Large intestine (tissue), 12 donors: ENCODE measurements at places on chromosomes 6 and 20. TPM values are rescaled to one million over a fixed set of nuclear protein-coding genes. Genes with fewer than 3 reads are reported as not detected.
A peak's percentile ranks its signal among the peaks of the same experiment; 100 is the strongest.

DNA sequence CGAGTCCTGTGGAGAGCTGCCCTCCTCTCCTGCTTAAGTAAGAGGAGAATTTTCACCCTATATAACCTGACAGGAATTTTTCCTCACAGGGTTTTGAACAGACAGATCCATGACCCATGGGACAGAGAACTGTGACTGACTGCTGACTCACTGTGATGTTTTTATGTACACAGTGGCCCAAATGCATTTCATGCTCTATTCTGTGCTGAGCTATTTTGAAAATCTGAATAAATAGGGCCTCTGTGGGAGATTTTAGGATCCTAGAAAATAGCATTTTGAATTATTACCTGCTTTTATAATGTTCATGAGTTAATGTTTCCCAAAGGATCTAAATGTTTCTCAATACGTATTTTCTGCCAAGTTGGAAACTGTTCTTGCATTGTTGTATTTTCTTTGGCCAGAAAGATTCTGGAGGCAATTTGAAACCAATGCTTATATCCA, 577.4 kb downstream of the HTR1B start:
- DNase-seq, result no peak

The WFDC5 gene
- not detected for polyA plus RNA-seq

The MLIP gene
- polyA plus RNA-seq, result 0.66 TPM

DNA sequence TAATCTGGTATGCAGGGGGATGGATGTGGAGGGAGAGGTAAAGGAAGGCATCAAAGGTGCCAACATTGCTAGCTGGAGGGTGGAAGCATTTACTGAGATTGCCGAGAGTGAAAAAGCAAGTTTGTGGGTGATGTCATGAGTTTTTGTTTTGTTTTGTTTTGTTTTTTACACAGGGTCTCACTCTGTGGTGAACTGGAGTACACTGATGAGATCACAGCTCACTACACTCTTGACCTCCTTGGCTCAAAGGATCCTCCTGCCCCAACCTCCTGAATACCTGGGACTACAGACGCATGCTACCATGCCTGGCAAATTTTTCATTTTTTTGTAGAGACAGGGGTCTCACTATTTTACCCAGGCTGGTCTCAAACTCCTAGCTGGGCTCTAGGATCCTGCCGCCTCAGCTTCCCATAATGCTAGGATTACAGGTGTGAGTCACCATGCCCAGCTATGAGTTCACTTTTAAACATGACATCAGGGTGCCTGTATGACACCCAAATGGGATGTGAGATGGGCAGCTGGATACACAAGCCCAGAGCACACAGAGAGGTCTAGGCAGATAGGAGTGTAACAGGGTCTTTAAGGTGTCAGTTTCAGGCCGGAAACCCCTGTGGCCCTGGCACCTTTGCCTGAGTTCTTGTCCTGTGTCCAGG, 35.1 kb upstream of the HMGA1 start:
- no peak for DNase-seq

- DNase-seq, result no peak
Measured at GRCh38 chr20:34675561-34675960, 1.3 kb downstream of the PIGU start.

DNA sequence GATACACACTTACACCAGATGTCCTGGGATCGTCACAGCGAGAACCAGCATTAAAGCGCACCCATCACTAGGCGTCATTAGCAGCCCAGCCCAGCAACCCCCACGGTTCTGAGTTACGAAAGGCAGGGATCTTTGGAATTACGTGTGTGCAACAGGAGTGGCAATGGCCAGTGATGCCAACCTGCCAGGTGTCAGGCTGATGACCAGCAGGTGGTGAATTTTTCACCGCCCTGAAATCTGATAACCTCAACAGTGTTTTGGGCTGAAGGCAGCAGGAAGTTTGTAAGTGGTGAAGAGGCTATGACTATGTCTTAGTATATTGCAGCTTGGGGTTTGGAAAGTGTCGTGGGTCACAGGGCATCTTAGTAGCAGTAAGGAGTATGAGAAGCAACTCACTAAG, 166.1 kb downstream of the TMEM242 start:
- DNase-seq, result no peak

DNA sequence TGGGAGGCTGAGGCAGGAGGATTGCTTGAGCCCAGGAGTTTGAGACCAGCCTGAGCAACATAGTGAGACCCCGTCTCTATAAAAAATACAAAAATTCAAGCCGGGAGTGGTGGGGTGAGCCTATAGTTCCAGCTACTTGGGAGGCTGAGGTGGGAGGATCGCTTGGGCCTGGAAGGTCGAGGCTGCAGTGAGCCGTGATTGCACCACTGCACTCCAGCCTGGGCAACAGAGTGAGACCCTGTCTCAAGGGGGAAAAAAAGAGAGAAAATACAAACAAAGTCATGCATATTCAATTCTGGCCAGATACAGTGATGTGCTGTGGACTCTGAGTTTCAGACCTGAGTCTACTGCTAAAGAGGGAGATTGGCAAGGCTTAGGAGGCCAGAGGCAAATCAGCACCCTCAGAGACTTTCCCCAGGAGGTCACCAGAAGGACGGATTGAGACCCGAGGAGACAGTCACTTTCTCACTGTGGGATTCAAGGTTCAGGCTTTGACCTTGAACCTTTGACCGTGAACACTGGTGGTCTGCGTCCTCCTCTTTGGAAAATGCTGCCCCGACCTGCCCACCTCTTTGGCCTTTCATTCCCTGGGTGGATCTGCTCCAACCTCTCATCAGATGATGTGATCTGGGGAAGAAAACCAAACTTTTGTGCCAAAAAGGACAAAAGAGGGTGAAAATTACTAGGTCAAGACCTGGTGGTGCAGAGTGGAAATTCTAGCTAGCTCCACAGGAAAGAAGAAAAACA, 31.2 kb downstream of the TGM2 start:
- no peak for DNase-seq

DNA sequence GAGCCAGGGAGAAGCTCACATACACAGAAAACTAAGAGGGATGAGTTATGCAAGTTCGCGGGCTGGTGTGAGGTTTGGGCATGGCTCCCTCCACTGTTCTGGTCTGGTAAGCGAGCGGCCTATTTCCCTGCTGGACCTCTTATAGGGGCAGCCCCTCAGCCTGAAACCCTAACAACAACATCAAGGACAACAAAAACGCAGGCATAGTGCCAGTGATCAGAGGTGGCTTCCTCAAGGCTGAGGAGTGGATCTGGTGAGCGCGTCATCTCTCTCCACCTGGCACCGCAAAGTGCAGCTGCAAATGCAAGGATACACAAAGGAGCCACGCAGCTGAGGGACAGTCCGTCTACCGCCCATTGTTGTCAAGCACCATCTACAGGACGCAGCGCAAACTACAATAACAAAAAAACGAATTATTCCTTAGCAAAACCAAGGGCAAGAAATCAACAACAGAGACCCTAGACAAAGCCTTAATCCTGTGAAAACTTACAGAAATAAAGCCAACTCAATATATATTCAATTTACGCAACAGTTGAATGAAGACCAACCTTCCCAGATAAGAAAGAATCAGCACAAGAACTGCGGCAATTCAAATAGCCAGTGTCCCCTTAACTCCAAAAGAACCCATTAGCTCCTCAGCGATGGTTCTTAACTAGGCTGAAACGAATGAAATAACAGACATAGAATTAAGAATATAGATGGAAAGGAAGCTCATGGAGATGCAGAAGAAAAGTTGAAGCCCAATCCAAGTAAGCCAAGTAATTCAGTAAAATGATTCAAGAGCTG, 9.2 kb upstream of the DEFB110 start:
- peak; percentile 14 for DNase-seq

DNA sequence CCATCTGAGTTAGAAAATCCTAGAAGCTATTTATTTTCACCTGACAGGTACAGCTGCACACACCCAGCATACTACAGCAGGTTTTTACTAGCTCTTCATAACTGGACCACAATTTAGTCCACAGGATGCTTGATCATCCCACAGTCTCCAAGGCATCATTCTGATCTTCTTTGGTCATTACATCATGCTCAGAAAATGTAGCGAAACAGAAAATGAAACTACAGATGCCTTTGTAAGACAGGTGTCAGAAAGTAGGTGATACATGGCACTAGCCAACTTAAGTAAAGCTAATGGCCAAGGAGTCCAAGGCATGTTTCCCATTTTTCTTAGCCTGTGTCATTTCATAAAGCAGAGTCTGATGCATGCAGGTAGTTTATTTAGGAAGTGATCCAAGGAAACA, 102.3 kb downstream of the HTR1B start:
- no peak for DNase-seq

- peak; percentile 80 for DNase-seq
Measured at GRCh38 chr6:116047173-116047933, 13.3 kb downstream of the FRK start.

DNA sequence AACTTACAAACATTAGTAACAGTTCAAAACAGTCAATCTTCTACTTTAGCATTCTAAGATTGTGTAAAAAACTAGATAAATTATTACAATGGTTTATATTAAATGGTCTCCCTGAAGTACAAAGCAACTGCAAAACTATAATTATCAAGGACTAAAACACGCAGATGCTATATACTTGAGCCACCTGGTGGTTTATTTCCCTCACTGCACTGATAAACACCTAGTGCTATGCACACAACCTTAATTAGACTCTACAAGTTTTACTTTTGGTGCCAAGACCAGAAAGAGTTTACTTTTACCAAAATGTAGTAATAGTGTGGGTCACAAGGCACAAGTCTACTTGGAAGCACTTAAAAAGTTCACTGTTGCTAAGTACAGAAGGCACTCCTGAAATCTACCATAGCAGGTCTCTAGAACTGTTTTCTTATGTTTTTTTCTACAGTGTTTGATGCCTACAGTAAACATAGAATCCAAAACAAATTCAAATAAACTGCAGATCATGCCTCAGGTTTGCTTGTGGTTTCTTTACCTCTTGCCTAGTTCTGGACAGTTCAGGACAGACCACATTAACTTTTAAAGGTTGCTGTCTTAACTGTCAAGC, 49.2 kb downstream of the GMDS start:
- DNase-seq, result peak; percentile 30

GRCh38 chr20:47656318-47656717, 129.0 kb downstream of the SULF2 start:
- DNase-seq, result no peak

DNA sequence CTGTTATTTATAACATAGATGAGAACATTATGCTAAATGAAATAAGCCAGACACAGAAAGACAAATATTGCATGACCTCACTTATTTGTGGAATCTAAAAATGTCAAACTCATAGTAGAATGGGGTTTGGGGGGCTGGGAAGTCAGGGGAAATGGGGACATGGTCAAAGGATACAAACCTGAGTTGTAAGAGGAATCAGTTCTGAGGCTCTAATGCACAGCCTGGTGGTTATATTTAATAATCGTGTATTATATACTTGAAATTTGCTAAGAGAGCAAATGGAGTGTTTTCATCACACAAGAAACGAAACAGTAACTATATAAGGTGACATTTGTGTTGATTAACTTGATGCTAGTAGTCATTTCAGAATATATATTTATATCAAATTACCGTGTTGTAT, 40.8 kb upstream of the GFOD1 start:
- no peak for DNase-seq

- DNase-seq, result peak; percentile 81
Measured at GRCh38 chr6:36248980-36249379, 20.9 kb upstream of the PNPLA1 start.

The NKAIN2 gene
- polyA plus RNA-seq, result 1.3 TPM

The KHDC3L gene
- not detected for polyA plus RNA-seq

The HTR1E gene
- 0.07 TPM for polyA plus RNA-seq

The SYCP2L gene
- polyA plus RNA-seq, result 1.4 TPM

The ZFP57 gene
- polyA plus RNA-seq, result not detected

GRCh38 chr6:160952633-160953281, 38.8 kb upstream of the MAP3K4 start:
- no peak for DNase-seq

GRCh38 chr20:9978397-9979004, 56.3 kb upstream of the ANKEF1 start:
- DNase-seq, result peak; percentile 71
